ENCODE measurements at places on chromosomes 1 and 21.

DNA sequence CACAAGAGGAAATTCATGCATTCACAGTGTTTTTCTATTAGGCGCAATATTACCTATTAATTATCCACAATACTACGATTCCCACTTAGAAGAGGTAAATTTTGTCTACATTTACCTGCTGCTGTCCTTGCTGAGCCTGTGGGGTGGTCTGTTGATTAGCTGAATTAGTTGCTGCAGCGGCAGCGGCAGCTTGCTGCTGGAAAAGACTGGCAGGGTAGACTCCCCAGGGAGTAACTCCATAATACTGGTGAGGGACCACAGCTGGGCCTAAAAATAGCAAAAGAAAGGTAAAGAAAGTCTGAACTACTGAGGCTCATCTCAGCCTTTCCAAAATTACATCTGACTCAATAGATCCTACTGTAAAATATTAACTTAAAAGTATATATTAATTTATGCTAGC lies 66.0 kb upstream of the SDC3 start:
- DNase-seq, result no peak

GRCh38 chr1:117161887-117162286 lies 40.3 kb upstream of the TRIM45 start:
- no peak for DNase-seq

- DNase-seq, result peak; percentile 16
Measured at GRCh38 chr1:244353551-244354091, 98.1 kb downstream of the ADSS2 start.

- no peak for DNase-seq
Measured at GRCh38 chr1:197451381-197451780, 183.3 kb downstream of the CRB1 start.

GRCh38 chr1:85660541-85660940 lies 47.7 kb downstream of the ZNHIT6 start:
- DNase-seq, result no peak

DNA sequence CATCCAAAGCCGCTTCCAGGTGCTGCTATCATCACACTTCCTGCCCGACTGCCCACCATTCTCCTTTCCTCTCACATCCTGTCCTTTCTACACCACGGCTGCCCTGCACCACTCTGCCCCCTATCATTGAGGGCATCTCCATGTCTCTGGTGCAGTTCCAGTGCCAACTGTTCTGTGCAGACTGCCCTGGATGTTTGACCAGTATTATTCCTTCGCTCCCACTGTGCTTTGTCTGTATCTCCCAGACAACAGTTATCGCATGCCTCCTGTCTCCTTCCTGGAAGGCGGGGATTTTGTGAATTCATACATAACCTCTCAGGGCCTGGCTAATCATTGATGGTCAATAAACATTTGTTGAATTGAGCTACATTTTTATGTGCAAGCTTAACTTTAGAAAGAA lies 63.6 kb upstream of the GNG12 start:
- no peak for DNase-seq

All from esophagus squamous epithelium (tissue), 5 donors.